Right renal cortex interstitium (tissue), 3 donors: ENCODE measurements at places on chromosomes 6 and 20. TPM values are rescaled to one million over a fixed set of nuclear protein-coding genes. Genes with fewer than 3 reads are reported as not detected.

KIAA0408 gene
- 4.3 TPM for polyA plus RNA-seq

TRDN gene
- polyA plus RNA-seq = 6.8 TPM

RTEL1 gene
- polyA plus RNA-seq = 15.9 TPM

- peak; percentile 74 for DNase-seq
Measured at GRCh38 chr6:152380993-152381898, 255.9 kb downstream of the SYNE1 start.

SGK2 gene
- polyA plus RNA-seq = 28.8 TPM

DNA sequence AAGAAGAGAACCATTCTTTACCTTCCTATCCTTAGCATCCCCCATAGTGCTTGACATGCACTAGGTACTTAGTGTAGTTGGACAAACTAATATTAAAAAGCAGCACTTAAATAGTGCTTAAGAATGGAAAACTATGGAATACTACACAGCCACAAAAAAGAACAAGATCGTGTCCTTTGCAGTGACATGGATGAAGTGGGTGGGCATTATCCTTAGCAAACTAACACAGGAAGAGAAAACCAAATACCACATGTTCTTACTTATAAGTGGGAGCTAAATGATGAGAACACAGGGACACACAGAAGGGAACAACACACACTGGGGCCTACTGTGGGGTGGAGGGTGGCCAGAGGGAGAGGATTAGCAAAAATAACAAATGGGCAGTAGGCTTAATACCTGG lies 66.8 kb downstream of the EPHA7 start:
- DNase-seq = no peak

DNA sequence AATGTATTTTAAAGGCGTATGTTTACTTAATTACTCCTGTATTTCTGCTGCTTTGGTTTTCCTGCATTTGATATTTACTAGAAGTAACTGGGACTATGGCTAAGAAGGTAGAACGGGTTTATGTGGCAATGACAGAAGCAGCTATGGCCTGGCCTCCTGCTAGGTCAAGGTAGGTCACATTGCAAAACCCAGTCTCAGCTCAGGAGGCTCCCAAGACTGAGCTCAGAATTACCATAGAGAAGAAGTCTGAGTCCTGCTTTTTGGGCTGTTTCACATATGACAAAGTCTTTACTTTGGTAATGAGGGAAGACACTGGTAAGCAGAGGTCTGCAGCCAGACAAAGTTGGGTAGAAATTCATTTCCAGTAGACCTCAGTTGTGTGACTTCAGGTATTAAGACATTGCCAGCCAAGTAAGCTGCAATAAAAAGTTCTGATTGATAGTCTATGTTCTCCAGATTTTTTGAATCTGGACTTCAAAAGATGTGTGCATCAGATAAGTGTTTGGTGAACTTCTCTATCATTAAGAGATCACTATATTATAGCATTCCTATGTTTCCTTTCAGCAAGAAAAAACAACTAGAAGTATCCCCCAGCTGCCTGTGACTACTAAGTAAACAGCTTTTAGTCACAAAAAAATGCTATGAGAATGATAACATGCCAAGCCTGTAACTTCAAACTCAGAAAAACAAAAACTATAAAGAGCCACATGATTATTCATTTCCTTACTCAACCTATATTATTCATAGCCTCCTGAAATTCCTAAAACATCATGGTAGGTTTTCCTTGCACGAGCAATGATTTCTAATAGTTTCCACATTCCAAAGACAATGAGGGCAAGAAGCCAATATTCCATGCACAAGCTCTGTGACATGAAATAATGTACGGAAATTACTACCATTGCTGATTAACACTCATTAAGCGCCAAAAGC lies 312.3 kb downstream of the HAO1 start:
- DNase-seq = no peak

OR12D3 gene
- not detected for polyA plus RNA-seq

PRND gene
- 3.4 TPM for polyA plus RNA-seq

DNA sequence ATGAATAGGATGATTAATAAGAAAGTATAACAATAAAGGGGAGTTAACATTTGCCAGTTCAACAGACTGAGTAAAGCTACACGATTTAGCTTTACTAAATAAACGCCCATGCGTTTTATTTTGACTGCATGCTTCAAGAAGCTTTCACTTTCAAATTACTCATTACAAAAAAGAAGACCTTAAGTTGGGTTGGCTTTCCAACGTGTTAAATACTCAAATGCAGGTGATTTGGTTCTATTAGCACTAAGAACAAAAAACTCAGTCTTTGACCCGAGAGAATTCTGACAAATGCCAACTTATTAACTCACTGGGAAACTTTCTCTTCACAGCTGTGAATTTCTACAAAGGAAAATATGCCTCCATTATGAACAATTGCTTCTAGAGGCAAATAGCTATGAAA lies 24.8 kb downstream of the RNF146 start:
- no peak for DNase-seq

DNA sequence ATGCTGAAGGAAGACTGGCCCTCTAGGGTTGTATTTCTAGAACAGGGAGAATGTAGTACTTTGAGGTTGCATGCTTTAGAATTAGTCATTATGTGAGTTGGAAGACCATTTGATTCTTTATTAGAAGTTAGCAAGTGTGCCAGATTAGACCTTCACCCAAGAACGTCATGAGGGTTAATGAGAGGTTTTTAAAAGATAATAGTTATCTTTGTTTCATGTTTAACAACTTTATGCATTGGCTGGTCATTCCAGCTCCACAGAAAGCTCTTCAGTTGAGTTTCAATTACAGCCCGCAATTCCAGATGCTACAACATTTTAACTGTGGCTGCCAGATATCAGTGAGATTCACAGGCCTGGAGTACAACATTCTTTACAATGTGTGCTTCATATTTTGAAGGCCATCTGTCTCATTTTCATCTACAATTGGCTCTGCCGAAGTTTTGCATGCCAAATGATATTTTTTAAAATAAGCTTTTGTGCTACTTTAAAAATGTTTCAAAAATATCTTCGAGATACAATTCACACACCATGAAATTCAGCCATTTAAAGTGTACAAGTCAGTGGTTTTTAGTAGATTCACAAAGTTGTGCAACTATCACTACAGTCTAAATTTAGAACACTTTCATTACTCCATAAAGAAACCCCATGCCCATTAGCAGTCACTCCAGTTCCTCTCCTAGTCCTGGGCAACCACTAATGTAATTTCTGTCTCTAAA lies 61.1 kb upstream of the FBXO30 start:
- DNase-seq = no peak

THBS2 gene
- polyA plus RNA-seq = 9.0 TPM
